Urinary bladder (tissue), 4 donors: ENCODE measurements at places on chromosomes 13 and 19.

DNA sequence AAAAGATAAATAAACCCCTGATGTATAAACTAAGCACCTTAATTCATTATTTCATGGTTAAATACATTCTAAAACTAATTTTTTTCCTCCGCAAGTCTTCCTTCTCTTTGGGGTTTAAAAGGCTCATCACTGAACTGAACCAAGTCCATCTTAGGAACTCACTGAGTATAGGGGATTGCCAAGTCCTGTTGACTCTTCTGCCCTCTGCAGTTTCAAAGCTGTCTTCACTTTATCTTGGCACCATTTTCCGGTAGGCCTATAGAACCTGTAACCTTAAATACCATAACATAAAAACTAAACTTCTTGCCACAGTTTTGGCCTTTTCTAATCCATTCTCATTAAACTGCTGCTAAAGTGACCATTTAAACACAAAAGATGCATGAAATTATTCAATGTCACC, 66.5 kb upstream of the USPL1 start:
- no peak for DNase-seq

- no peak for DNase-seq
Measured at GRCh38 chr13:27117952-27118351, 53.7 kb downstream of the USP12 start.

- DNase-seq: no peak
Measured at GRCh38 chr19:28636706-28637105, 576.2 kb downstream of the UQCRFS1 start.

DNA sequence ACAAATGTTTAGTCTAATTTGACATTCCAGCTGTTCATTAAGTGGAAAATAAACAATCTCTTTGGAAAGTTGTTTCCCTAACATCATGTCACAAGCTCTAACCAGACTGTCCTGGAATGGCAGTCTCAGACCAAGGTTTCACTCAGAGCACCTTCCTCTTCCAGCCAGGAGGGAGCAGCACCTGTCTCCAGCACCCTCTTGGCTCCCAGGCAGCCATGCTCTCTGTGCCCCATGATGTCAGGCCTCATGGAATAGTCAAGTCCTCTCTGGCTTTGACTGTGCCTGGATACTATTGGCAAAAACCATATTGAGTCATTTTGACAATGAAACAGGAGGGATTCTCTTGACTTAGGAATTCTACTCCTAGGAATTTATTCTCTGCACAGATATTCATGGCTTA, 171.4 kb downstream of the OXGR1 start:
- DNase-seq: no peak

GRCh38 chr19:35986664-35987570, 8.1 kb upstream of the SDHAF1 start:
- no peak for DNase-seq

GRCh38 chr19:53947624-53948023, 15.1 kb upstream of the CACNG8 start:
- no peak for DNase-seq

DNA sequence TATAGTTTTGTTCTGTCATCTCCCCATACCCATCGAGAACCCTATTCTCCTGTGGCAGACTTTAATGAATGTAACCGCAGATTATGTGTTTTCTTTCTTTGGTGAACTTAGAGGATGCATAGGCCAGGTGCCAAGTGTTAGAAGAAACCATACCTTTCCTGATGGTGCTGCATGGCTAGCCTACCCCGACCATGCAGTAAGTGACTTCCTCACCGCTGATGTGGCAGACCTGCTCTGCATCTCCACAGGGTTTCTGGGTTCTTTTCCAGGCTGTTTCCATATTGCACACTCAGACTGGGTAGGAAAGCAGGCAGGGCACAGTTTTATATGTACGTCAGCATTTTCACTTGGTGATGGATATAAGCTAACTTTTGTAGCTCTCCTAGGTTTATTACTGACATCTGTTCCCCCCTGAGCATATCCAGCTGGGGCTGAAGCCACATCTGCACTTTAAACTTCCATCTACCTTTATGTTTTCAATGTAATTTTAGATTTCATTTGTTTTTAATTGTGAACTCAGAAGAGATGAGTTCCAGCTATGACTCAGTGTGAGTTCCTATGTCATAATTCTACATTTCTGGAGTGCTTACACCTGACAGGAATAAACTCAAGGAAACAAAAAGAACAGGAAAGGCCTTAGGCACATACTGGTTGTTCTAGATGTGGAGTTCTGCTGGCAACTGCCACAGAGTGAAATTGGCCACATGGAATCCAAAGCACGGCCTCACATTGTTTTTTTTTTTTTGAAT, 42.3 kb downstream of the LRCH1 start:
- DNase-seq: no peak

- no peak for DNase-seq
Measured at GRCh38 chr19:39498798-39499642, at the start of gene DLL3. Gene DLL3, plus strand, starts transcription at chr19:39498947. Its CDS starts 28 bp downstream, at chr19:39498975.

GRCh38 chr19:43634068-43634467, 5.6 kb downstream of the CADM4 start:
- no peak for DNase-seq

DNA sequence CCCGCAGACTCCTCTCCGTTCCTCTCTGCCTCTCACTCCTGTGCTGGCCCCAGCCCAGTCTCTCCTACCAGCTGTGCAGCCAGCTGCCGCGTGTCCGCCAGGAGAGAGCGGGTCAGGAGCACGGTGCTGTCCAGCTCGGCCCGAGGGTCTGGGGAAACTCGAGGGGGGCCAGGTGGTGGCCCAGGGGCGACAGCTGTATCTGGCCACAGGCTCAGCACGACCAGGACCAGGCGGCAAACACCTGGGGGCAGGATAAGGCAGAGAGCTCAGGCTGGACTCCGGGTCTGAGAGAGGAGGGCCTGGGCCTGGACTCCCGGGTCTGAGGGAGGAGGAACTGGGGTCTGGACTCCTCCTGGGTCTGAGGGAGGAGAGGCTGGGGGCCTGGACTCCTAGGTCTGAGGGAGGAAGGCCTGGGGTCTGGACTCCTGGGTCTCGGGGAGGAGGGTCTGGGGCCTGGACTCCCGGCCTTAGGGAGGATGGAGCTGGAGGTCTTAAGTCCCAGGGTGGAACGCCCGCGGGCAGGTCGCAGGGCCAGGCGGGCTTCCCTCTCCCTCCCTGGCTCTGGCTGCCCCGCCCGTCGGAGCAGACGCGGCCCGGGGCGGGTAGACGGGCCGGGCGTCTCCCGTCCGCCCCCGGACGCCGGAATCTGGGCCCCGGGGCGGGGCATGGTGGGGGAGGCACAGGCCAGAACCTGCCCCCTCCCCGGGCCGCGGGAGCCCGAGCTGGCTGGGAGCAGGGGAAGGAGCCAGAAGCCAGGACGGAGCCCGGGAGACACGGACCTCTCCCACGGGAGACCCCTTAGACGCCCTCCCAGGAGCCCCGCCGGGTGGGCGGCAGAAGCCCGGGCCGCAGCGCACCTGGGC, 1.3 kb downstream of the IL11 start:
- DNase-seq: no peak

DNA sequence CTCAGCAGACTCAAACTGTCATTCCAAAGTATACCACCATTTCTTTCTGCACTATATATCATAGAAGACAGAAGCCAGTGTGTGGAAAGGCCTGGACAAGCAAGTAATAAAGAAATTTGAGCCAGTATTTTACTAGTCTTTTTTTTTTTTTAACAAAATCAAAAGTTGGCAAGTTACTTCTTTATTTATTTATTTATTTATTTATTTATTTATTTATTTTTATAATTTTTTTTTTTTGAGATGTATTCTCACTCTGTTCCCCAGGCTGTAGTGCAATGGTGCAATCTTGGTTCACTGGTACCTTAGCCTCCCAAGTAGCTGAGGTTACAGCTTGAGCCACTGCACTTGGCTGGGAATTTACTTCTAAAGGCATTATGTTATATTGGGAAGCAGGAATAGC, 25.3 kb downstream of the ZNF493 start:
- DNase-seq: no peak

DNA sequence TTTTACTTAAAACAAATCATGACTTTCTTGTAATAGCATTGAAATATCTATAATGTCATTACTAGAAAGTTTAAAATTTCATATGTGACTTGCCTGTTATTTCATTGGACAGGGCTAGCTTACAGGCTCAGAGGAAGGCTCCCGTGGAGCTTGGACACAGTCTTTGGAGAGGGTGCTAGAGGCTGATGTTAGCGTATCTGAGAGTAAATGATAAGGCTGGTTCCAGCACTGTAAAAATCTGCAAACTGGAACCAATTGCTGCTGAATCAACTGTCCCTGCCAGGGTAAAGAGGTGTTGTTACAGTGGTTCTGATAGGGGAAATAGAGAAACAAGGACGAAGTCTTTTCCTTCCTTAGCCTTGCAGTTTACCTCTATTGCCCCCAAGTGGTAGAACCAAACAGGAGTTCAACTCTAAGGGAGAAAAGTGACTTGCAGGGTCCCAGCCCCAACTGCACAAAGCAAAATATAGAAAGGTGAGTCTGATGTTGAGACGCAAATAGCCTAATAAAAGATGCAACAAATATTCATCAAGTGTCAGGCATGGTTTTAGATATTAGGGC, 901.7 kb downstream of the DIAPH3 start:
- no peak for DNase-seq

GRCh38 chr19:23311551-23311950, 61.4 kb upstream of the ZNF724 start:
- no peak for DNase-seq

- DNase-seq: no peak
Measured at GRCh38 chr19:27720155-27720554, 1492.8 kb downstream of the UQCRFS1 start.

GRCh38 chr13:57056601-57057180, 84.0 kb upstream of the PRR20A start:
- DNase-seq: no peak

DNA sequence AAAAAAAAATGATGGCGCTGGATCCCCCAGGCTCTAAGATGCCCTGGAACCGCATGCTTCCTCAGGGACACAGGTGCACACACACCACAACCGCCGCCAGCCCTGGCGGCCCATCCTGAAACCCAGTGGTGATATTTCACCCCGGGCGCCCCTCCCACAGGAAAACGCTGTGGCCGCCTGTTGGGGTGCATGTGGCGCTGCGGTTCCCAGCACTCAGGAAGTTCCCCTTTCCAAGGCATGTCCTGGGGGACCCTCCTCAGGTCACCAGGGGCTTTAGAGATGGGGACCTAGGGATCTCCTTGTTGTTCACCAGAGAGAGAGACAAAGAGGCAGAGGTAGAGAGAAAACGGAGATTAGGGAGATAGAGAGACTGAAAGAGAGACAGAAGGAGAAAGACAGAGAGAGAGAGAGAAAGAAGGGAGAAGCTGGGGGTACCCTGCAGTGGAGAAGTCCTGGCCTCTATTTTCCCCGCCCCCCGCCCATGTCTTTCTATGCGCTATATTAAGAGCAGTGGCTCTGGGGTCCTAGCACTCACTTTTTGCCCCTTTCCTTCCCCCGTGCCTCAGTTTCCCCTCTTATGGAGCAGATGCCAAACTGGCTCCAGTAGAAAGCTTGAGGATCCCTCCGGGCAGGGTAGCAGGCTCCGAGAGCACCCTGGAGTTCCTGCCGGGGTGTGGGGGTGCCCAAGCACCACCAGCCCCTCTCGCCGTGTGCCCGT, 2.3 kb downstream of the ADGRE2 start:
- DNase-seq: no peak

- DNase-seq: no peak
Measured at GRCh38 chr13:101565317-101565716, 112.8 kb downstream of the ITGBL1 start.

DNA sequence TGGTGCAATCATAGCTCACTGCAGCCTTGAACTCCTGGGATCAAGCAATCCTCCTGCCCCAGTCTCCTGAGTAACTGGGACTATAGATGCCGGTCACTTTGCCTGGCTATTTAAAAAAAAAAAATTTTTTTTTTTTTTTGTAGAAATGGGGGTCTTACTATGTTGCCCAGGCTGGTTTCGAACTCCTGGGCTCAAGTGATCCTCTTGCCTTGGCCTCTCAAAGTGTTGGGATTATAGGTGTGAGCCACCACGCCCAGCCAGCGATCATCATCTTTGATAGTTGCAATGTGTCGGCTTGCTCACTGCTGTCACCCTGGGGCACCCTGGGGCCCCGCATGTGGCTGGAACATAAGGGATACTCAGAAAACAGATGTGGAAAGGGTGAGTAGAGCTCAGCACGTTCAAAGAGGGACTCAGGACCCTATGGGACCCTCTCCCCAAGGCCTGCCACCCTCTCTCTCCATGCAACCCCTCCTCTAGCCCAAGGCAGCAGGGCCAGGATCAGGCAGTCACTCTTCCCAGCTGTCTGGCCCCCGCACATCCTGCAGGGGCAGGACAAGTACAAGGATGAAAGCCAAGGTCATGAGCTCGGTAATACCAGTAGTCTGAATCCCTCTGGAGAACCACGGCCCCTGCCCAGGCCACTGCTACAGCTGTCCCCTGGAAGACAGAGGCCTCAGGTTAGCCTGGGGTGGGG, 6.5 kb upstream of the CCL25 start:
- DNase-seq: no peak

DNA sequence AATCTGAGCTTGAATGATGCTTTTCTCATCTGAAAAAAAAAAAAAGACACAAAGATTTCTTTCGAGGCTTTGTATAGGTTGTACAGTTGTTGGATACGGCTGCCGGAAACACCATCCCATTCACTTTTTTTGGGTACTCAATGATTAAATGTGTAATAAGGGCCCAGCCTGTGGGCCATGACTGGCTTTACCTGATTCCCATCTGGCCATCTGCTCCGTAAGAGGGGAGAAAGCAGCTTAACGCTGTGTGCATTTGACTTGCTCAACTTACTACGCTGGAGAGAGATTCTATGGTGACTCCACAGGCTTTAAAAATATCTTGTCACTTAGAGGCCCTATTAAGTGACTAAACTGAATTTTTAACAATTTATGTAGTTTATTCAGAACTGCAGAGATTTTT, 731 bp downstream of the ZNF558 start:
- no peak for DNase-seq

DNA sequence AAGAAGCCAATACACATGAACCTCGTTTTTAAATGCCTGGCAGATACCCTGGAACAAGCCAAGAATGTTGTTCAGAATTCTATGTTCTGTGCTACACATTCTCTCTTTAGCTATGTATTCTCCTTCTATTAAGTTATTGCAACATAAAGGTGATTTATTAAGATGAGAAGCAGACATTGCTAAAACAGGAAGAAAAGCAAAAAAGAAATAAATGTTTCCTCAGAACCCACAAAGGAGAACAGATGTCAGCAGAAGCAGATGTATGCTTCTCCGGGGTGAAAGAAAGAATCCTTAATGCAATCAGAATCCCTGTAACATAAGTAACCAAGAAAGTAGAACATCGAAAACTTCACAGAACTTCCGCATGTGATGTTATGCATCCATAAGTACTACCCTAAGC, 302.9 kb downstream of the DCT start:
- DNase-seq: no peak

- DNase-seq: no peak
Measured at GRCh38 chr13:81757348-81757970, 1416.5 kb upstream of the SPRY2 start.
